ENCODE measurements at places on chromosomes 4 and X.
A peak's percentile ranks its signal among the peaks of the same experiment; 100 is the strongest.

DNA sequence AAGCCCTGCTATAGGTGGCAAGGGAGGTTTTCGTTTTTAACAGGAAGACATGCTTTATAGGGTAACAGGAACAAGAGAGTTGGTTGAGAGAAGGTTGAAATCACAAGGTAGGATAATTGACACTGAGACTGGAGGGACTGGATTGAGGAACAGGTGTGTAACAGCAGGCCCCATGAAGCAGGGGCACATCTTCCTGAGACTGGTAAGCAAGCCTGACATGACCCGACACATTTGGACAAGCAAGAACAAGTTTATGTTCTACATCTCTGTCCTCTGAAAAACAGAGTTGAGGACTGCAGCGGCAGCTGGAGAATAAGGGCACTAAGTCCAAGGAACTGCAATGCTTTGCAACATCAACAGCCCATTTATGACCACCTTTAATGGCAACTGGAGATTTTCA, 5.2 kb downstream of the RPS4X start:
- DNase-seq = no peak

GRCh38 chr4:122842984-122843531, 16.4 kb downstream of the FGF2 start:
- peak; percentile 86 for DNase-seq

- DNase-seq = no peak
These were observed 60.3 kb downstream of the MTHFD2L start for GRCh38 chr4:74218201-74218600.

DNA sequence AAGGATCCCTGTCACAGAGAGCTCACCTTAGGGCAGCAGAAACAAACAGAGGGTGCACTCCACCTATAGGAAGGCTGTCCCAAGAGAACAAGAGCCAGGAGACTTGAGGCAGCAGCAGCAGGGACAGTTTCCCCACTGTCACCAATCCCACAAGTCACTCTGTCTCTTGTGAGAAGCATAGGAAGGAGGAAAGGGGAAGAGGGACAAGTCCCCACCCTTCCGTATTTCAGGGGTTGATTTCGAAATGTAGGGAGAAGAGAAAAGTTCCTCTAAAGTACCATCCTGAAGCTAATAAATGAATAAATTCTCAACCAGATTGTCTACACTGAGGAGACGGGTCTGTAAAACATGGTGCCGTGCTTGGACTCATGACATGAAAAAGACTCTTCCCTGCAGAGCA, 9.5 kb upstream of the TLR8 start:
- DNase-seq = no peak

GRCh38 chr4:172393220-172393619, 580.0 kb downstream of the GALNTL6 start:
- DNase-seq = no peak

DNA sequence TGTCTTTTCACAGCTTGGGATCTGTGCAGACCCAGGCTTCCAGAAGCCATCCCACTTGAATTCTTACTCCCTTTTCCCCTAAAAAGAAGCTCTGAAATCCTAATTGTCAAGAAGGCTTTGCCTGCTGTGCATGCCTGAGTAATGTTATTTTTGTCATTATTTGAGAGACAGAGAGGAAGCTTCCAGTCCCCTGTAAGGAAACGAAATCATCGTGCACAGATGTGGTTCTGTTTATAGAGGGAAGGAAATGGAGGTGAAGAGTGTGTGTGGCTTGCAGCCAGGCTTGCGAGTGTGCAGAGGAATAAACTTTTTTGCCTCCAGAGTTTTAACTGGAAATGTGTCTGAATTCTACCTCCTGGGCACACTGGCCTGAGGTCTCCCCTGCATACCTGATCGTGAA, 70.2 kb downstream of the TBL1X start:
- no peak for DNase-seq

DNA sequence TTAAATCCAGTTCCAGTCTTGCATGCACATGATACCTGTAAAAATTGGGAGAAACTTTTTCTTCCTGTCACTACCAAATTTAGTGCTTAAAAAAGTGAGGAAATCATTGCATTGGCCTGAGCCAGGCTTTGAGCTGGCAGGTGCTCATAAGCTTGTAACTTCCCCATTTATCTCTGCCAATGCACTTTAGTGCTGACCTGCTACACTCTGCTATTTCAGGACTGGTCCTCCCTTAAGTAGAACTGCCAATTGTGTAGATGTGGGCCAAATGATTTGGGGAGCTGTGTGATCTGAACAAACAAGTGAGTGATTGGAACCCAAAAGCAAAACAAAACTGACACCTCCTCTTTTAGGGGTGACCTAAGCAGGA, 51.8 kb downstream of the ZNF827 start:
- DNase-seq = no peak

DNA sequence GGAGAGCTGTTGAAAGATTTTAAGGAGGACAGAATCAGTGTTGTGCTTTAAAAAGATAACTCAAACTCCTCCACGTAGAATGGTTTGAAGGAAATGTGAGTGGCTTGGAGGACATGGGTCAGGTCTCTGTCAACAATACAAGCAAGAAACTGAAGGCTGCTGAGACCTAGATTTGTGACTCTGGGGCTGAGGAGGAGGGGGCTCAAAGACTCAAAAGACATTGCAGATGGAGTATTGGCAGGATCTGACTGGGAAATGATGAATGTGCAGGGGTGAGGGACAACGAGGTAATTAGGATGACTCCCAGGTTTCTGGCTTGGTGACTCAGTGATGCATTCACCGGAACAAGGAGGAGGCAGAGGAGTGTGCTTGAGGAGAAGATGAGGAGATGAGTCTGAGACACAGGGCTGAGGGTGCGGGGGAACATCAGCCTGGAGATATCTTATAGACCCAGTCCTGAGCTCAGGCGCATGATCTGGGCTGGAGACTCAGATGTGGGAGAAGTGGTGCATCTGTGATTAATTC, 3.3 kb upstream of the RPS4X start:
- DNase-seq = no peak

- DNase-seq = no peak
These were observed 91.9 kb downstream of the GPRIN3 start for GRCh38 chr4:89215736-89216135.

GRCh38 chr4:135123632-135124031, 922.0 kb upstream of the PABPC4L start:
- no peak for DNase-seq

GRCh38 chr4:8417071-8417614, 23.4 kb downstream of the ACOX3 start:
- no peak for DNase-seq

GRCh38 chr4:81549984-81550383, 78.3 kb upstream of the RASGEF1B start:
- no peak for DNase-seq

- DNase-seq = no peak
These were observed 44.3 kb upstream of the CLCN4 start for GRCh38 chrX:10112510-10112909.

DNA sequence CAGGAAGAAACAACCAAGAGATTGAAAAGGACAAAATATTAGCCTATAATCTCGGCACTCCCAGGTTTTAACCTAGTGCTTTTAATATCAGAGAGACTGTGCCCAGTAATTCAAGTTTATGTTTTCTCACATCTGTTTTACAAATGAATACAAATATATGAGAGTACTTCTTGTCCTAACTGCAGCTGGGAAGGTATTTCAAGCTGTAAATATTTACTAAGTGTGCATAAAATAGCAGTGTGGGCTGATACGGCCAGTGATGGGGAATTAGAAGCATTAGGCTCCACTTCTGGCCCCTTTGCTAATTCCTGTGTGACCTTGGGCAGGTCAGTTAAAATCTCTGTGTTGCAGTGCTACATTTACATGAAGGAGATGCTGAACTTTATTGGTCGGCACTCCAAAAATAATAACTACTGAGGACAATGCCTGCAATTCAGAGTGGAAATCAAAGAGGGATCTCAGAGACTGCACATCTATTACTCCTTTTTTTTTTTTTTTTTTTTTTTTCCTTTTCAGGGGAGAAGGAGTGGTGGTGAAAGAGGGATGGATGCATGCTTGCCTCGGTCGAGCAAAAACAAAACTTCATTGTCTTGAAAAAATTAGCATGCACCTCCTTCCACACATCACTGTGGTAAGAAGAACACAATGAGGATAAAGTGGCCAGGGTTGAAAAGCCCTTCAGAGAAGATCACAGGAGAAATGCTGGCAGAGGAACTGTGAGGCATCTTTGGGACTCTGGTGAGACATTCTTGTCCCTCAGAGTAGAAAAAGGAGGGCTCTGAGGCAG, 44.6 kb upstream of the LNX1 start:
- no peak for DNase-seq

DNA sequence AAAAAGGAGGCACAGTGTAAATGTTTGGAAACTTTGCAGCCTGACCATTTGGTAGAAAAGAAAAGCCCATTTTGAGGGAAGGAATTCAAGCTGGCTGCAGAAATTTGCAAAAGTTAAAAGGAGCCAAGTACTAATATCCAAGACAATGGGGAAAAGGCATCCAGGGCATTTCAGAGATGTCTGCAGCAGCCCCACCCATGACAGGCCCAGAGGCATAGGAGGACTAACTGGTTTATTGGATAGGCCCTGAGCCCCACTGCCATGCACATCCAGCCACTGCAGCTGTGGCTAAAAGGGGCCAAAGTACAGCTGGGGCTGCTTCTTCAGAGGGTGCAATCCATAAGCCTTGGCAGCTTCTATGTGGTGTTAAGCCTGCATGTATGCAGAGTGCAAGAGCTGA, 104.9 kb downstream of the HS3ST1 start:
- no peak for DNase-seq

DNA sequence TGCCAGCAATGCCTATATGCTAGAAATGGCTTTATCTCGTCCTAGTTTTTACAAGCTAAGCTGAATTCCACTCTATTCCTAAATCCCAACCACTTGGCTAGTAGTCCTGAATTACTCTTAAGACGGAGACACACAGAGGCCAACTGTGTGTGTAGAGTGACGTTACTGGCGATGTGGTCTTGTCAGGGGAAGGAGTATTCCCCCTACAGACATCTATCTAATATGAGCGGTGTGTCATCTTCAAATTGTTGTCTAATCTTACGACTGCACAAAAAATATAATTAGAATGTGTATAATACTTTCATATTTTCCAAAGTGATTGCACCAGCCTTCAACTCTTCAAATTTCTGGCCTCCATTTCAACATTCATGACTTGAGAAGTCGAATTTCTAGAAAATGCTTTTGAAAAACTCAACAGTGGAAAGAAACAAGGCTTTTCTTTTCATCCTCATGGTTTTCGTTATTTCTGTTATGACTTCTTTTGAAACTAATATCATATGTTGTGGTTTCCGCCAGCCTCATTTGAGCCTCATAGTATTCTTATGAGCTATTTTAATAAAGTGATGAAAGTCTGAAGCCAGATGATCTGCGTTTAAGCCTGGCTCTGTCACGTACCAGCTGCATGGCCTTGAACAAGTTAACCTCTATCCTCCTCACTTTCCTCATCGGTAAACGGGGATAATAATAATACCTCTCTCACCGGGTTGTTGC, 132.3 kb downstream of the SOWAHB start:
- DNase-seq = no peak

- no peak for DNase-seq
These were observed 48.8 kb downstream of the LIMCH1 start for GRCh38 chr4:41586675-41587225.

DNA sequence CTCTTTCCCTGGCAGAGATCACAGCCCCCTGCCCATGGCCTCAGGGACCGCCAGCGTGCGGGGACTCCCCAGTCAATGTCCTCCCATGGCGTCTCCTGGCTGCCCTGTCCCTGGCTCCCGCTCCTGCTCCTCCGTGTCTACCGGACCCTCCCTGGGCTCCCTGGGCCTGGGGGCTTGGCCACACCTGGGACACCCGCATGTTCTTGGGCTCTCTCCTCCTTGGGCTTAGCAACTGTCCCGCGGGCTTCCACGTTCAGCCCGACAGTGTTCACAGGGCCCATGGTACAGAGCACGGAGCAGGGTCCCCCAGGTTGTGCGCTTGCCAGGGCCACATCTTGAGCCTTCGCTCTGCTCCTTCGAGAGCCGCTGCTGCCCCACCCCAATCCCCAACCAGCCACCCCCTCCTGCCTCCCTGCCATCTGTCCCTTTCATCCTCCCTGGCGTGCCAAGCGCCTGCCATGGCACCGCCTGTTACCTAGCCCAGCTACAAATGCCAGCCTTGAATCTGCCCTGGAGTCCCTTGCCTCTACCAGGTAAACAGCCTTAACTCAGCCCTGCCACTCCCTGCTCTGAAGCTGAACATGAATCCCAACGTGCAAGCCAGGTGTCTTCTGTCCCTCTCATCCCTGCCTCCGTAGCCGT, 3.9 kb downstream of the AVPR2 start:
- DNase-seq = no peak

DNA sequence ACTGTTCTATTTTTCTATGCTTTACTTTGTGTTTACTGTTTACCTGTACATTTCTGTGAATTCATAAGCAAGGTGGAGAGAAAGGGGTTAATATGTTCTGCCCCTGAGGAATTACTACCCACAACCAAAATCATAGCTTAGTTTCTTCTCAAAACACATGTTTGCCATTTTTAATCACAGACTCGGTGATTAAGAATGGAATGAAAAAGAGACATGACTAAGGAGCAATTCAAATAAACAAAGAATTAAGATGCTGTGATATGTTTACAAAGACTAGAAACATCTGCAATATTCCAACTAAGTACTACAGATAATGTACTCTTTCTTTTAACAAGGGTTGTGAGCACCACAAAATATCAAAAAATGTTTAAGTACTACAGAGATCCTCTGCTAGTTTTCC, 11.7 kb upstream of the FAT4 start:
- no peak for DNase-seq

- no peak for DNase-seq
These were observed 10.7 kb downstream of the SEC24B start for GRCh38 chr4:109444182-109444844.

Measured in LoVo (cell line).